ENCODE measurements at places on chromosomes 4 and X.

- DNase-seq: no peak
Observed at GRCh38 chr4:6335040-6335590, 65.5 kb downstream of the WFS1 start.

- no peak for DNase-seq
Observed at GRCh38 chr4:52868133-52868532, 6.0 kb downstream of the RASL11B start.

- DNase-seq: peak; percentile 81
Observed at GRCh38 chr4:165991325-165992180, 118.5 kb downstream of the TLL1 start.

DNA sequence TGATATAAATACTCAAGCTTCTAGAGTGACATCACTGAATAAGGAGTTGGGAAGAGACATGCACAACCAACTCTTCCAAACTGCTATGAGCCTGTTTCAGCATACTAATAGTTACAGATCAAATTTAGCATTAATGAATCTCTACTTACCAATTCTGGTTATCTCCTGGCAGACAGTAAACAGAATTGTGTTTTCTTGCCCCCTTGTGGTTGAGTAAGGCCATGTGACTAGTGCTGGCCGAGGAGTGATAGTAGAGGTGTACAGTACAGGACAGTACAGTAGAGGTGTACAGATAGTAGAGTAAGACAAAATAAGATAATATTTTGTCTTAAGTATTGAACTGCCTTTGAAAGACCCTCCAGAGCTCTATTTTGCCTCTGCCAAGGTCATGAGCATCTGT lies 681.4 kb downstream of the GABRG1 start:
- no peak for DNase-seq

DNA sequence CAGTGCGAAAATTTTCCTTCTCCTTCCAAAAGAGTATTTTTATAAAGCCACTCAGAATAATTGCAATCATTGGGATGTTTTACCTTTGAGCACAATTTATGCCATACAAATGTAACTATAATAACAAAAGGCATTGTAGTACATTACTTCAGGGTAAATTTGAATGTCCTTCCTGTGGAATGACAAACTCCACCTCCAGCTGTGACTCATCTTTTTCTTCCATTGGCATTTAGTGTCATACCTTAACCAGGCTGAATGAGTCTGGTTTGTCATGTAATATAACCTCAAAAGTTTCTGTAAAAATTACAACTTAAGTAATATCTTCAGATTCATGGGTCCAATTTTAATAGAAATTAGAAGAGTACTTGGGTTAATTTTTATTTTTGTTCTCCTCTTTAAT lies 93.3 kb downstream of the TMEM47 start:
- peak; percentile 5 for DNase-seq

DNA sequence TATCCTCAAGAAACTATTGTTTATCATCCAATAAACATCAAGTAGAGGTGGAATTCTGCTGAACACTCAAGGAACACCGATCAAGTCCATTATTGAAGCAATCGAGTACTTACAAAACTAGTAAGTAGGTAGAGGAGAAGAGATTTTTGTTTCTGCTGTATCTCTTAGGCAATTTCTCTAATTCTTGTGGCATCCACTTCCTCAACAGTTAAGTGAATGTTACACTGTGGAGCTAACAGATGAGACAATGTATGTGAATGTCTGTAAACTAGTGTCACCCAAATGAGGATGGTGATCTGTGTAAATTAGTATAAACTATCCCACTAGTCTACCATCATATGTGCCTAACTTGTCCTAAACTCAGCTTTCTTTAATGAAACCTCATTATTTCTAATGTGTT lies 261.6 kb downstream of the ARHGAP24 start:
- DNase-seq: no peak

DNA sequence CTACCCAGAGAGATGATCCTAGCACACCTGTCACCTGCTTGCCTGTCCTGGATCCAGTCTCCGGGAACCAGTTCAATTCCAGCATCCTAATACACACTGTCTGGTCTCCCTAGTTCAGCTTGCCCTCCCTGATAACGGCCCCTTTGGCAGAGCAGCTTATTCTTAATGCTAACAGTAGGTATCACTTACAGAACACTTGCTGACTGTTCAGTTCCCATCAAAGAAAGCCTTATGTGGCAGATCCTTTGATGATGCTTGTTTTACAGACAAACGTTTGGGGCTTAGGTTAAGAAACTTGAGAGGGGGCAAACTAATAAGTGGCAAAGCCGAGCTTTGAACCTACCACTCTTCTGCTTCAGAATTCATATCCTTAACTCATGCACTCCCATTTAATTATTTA lies 890 bp downstream of the RASSF6 start:
- DNase-seq: no peak

GRCh38 chr4:73231518-73232487 lies 26.8 kb downstream of the ANKRD17 start:
- no peak for DNase-seq

GRCh38 chr4:16820329-16820728 lies 78.1 kb downstream of the LDB2 start:
- no peak for DNase-seq

- DNase-seq: no peak
Observed at GRCh38 chrX:12423346-12423745, 285.1 kb downstream of the FRMPD4 start.

DNA sequence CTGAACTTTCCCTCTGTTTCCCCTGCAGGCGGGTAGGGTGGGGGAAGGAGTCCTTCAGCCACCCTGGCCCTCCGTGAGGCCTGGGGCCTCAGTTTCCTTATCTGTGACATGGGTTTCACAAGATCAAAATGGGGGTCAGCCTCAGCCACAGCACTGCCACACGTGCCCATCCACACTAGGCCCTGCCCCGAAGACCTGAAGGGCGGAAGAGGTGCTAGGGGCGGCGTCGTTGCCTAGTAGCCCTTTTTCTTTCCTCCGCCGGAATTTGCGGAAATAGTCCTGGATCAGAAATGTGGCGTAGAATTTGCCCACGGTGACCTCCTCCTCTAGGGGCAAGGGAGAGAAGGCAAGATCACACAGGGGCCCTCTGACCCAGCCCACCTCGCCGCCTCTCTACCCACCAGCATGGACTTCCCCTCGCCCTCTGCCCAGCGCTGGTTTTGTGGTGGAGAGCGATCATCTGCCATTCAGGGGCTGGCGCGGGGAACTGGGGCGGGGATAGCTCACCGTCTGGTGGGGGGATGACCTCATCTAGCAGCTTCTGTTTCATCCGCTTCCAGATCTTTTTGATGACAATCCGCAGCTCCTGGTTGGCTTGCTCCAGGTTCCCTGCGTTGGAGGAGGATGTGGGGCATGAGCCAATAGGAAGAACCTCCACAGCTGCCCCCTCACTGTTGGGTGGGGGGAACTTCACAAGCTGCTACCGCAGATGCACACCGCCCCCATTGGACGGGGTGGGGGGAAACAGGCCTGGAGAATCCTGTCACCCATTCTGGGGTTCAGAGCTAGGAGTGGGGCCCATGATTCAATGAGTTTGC lies 9.7 kb upstream of the SYP start:
- peak; percentile 18 for DNase-seq

DNA sequence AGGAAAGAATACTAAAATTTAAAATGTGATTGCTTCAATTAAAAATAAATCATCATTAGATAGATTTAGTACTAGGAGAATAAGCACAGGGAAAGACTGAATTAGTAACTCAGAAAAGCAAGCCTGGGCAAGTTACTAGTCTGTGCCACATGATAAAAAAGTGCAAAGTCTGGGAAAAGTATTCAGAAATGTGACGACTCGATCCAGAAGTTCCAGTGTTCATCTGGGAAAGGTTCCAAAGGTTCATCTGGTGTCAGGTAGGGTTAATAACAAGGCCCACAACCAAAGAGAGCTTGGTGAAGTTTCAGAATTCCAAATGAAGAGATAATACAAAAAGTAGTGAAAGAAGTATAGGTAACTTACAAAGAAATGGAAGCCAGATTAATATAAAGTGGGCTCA lies 78.3 kb upstream of the ARSJ start:
- DNase-seq: no peak

- DNase-seq: no peak
Observed at GRCh38 chr4:155877971-155878370, 11.9 kb upstream of the ASIC5 start.

- DNase-seq: peak; percentile 65
Observed at GRCh38 chrX:54509400-54509799, 13.4 kb upstream of the FGD1 start.

DNA sequence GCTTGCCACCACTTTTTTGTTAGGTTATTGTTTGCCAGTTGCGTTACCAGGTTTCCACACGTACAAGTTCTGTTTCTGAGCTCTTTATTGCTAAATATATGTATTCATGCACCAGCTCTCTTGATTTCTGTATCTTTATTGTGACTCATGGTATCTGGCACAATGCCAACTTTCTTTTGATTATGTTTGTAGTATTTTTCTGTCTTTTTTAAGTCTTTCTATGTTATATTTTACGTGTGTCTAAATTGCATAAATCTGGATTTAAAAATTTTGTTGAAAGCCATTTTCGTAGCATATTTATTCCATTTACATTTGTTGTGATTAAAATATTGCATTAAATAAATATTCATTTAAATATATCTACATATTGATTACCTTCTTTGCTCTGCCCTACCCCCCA lies 73.8 kb downstream of the KDM6A start:
- DNase-seq: peak; percentile 4

DNA sequence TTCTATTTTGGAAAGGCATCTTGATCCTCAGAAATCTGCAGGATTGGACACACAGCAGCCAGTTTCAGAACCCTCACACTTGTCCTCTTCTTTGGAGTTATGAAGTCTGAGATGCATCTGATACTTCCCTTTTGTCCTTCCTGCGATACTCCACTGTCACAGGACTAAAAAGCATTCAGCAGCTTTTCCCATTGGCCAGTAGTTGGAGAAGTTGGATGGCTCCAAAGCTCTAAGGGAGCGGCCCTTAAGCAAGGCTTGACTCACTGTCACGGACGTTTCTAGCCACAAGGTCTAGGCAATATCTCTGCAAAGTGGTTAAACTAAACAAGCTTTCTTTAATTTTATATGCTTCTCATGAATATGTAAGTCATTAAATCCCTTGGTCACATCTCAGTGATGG lies 417.0 kb downstream of the AFF2 start:
- no peak for DNase-seq

DNA sequence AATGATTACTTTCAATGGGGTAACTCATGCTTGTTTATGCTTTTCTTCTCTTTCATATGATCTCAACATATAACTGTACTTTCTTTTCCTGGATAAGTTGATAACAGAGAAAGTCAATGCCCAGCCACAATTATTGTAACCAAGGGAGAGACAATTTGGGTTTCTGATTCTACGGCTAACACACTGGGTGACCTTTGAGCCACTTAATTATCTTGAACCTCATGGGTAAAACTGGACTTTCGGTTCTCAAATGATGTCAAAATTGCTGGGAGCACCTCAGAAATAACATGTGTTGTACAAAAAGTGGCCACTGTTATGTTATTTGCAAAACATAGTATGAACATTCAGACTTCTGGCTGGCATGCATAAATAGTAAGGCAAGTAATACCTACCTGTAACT lies 79.6 kb upstream of the MCF2 start:
- DNase-seq: no peak

DNA sequence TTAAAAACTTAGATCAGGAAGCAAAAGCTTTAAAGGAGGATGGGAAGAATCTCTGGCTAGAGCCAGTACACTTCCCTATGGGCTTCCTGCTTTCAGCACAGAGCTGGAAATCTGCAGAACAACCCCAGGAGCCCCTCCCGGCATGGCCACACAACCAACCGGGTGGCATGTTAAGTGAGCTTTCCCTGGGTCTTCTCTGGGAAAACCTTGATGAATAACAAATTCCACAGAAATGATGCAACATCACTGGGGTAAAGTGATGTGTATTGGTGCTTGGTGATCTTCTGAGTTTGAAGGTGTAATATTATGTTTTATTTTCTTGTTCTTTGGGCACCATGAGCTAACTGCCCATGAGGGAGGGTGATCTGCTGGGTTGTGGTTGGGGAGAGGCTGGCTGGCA lies 22.1 kb downstream of the NHS start:
- DNase-seq: peak; percentile 65

- DNase-seq: peak; percentile 92
Observed at GRCh38 chr4:102439236-102439614, 61.9 kb upstream of the NFKB1 start.

- DNase-seq: no peak
Observed at GRCh38 chr4:134958862-134959261, 757.3 kb upstream of the PABPC4L start.
